NAMALWA (cell line): ENCODE measurements at places on chromosomes 6 and 20.

DNA sequence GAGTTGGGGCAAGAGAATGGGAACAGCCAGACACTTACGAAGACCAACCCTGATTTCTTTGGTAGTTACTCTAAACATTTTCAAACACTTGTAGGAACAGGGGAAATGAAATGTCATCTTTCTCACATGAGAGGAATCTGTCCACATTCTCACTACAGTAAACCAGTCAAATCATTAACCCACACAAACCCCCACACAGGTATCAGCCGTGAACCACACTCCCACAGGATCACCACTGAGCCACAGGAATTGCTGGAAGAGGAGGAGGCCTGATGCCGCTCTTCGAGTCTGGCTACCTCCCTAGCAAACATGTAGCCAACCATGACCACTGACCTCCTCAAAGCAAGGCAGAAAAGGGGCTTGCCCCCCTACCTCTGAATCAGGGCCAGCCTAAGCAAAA lies 6.9 kb upstream of the RSPO3 start:
- no peak for DNase-seq

DNA sequence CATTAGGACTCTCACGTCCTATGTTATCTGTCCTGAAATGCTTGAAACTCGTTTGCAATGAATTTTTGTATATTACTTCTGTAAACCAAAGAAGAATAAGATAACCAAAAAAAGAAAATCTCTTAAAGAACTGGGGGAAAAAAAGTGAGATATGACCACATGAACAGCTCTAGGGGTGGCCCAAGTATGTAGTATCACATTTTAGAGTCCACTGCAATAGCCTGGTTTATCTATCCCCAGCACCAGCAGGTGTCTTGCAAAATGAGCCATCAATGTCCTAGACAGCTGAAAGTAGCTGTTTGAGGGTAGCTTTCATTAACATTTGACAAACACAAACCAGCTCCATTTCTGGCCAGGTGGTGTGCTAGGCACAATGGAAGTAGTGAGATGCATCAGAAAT lies 102.8 kb downstream of the PXDC1 start:
- no peak for DNase-seq

DNA sequence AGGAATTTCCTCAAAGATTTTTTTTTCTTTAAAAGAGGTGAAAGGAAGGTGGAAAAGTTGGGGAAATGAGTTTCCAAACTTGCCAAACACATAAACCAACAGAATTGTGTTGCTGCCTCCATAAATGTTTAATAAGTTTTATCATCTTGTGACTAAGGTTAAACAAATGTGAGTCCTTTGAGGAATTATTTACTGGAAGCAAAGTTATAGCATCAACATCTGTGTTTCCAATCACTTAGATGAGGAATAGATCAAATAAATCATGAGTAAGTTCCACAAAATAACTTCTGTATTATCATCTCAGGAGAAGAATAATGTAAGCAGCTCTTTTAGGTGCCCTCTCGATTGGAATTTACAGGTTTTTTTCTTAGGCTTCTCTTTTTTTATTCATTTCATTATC lies 20.5 kb downstream of the TSHZ2 start:
- DNase-seq, result no peak

GRCh38 chr6:6365242-6365641 lies 44.8 kb upstream of the F13A1 start:
- no peak for DNase-seq

GRCh38 chr20:47785854-47786764 lies 828 bp upstream of the SULF2 start:
- no peak for DNase-seq

GRCh38 chr6:52325695-52326471 lies 36.1 kb upstream of the PAQR8 start:
- DNase-seq, result no peak
